ENCODE measurements at places on chromosomes 6 and 20.

DNA sequence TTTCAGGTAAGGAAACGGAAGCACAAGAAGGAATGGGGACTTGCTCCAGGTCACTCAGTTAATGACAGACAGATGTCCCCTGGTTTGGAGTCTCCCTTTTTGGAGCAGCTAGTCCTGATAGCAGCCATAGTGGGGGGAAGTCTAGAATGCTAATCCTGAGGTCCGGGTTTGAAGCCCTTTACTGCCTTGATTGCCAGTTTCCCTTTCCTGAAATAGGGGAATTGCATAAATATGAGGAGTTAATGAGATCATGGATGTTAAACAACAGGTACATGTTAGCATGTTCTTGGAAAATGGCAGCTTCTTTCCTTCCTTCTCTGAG, 341 bp upstream of the TTPAL start:
- DNase-seq: no peak

GRCh38 chr6:68339488-68340131, 295.5 kb upstream of the ADGRB3 start:
- no peak for DNase-seq

DNA sequence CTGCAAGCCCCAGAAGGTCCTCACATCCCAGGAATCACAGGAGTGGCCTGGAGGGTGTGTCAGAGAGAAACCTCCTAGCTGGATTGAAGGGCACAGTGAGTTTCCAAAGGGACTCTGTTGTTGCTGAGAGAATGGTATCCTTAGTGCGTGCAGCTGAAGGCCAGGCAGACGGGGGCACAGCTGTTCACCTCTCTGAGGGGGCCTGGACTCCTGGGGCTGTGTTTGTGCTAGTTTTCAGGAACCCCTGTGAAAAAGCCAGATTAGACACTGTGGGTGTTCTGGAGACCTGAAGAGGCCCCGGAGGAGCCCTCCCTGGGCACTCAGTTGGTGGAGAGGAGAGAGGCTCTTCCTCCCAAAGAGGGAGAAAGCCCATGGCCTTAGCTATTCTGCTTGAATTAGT, 223.4 kb downstream of the FARS2 start:
- DNase-seq: no peak

- DNase-seq: no peak
Measured at GRCh38 chr6:109024368-109024767, 70.3 kb downstream of the SESN1 start.

DNA sequence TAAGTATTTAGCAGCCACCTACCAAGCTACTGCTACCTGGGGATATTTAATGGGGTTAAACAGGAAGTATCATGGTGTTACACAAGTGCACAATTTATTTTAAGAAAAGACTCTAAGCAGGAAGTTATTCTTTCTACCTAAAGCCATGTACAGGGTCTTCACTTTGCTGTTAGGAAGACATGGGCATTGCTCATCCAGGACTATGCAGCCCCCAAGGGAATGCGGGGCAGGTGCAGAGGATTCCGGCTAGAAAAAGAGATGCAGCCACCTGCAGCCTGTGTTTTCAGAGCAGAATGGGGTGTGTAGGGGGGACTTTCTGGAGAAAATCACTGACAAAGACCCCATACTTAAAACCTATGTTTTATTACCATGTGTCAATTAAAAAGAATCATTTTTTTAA, 399.1 kb upstream of the NOX3 start:
- DNase-seq: no peak

All from breast epithelium (tissue), 4 donors.